ENCODE measurements at places on chromosomes 16 and 17.
A peak's percentile ranks its signal among the peaks of the same experiment; 100 is the strongest.

GRCh38 chr16:11224894-11225676 is 30.9 kb downstream of the SOCS1 start:
- peak; percentile 53 for DNase-seq

DNA sequence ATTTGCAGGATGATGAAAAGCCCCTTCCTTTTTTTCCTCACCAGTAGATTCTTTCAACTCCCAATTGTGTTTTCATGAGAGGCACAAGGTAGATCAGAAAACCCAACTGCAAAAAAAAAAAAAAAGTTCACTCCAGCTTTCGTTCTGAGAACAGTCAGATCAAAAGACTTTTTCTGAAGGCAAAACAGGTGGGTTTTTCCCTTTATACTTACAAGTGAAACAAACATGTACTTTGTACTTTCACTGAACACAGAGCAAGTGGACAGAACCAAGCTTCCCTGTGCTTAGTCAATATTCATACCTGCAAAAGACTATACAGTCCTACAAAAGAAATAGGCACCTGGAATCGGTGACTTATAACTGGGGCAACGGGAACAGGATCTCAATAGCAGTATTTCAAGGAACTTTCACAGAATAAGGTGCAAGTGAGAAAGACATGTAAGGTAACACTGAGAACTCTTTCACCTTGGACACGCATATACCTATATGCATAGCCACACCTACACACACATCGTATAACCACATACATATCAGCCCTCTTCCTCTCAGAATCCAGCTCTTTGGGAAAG is 54.1 kb downstream of the TOX3 start:
- DNase-seq = no peak

DNA sequence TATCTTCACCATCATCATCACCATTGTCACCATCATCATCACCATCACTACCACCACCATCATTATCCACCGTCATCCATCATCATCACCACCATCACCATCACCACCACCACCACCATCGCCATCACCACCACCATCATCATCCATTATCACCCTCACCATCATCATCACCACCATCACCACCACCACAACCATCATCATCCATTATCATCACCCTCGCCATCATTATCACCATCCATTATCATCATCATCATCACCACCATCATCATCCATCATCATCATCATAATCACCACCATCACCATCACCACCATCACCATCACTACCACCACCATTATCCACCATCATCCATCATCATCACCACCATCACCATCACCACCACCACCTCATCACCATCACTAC is 95.6 kb downstream of the C16orf95 start:
- no peak for DNase-seq

DNA sequence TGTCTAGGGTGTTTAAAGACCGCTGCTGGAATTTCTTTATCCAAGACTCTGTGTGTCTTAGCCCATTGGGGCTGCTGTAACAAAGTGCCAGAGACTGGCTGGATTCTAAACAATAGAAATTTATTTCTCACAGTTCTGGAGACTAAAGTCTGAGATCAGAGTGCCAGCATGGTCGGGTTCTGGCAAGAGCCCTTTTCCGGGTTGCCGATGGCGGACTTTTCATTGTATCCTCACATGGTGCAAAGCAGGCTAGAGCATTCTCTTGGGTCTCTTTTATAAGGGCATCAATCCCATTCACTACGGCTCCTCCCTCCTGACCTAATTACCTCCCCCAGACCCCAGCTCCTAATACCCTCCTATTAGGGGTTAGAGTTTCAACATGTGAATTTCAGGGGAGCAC is 9.5 kb downstream of the NLRC5 start:
- no peak for DNase-seq

DNA sequence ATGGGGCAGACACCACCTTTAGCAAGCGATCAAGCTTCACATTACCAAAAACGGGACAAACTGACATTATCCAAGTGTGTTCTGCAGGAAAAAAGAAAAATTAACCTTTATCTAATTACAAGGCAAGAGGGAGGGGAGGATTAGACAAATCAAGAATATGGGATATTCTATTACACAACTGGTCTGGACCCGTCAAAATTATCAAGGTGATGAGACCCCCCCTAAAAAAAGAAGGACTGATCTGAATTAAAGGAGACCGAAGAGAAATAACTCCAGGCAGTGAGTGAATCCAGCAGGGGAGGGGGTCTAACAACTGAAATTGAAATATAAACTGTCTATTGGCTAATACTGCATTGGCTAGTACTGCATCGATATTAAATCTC is 424 bp upstream of the NUBP1 start:
- no peak for DNase-seq

DNA sequence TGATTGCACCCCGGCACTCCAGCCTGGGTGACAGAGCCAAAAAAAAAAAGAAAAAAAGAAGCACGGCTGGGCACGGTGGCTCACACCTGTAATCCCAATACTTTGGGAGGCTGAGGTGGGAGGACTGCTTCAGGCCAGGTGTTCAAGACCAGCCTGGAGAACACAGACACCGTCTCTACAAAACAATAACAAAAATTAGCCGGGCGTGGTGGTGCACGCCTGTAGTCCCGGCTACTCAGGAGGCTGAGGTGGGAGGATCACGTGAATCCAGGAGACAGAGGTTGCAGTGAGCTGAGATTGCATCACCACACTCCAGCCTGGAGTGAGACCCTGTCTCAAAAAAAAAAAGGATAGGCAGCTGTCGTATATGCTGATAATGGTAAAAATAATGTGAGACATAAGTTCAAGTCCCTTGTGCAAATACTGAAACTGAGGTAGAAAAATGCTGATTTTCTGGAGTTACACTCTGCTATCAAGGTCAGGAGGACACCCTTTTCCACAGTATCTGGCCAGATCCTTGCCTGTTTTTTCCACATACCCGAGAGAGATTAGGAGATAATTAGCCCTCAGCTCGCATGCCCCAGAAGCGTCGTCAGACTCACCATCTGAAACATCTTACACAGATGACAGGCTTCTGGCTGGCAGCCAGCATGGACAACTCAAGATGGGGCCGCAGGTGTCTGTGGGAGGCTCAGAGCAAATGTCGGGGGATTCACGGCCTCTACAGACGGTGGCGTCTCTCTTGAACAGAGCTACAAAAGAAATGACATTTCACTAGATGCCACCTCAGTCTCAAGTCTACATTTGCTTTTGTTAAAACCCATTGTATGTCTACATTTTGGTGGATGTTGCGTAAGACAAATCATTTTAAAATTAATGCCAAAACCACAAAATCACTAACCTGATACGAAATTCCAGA is 36.8 kb downstream of the WDR45B start:
- no peak for DNase-seq

GRCh38 chr16:17105239-17105797 is 365.4 kb downstream of the XYLT1 start:
- DNase-seq = no peak

DNA sequence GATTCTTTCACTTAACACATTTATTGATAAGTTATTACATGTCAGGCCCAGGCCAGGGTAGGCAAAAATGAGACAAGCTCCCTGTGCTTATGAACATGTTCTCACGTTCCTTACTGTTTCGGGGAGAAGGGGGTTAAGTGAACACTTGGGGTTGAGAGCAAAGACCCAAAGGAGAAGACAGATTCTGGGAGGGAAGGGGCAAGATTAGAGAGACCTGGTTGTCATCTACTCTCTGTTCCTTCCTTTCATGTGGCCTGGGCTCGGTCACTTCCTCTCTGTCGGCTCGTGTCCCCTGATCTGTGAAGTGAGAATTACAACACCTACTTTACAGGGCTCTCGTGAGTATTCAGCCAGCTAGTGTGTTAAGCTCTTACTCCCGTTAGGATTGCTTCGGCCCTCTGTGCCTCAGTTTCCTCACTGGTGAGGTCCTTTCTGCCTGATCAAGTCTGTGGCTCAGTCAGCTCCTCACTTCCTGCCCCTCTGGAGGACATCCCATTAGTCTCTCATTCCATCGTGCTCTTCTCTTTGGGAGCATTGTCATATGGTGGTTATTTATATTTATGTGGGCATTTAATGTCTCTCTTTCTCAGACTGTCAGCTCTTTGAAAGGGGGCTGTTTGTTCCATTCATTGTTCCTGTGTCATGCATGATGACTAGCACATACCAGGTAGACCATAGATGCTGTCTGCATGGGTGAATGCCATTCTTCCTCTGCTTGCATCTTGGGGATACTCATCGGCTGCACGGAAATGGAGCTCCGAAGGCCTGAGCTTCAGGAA is 38.9 kb downstream of the PLCG2 start:
- DNase-seq = no peak

DNA sequence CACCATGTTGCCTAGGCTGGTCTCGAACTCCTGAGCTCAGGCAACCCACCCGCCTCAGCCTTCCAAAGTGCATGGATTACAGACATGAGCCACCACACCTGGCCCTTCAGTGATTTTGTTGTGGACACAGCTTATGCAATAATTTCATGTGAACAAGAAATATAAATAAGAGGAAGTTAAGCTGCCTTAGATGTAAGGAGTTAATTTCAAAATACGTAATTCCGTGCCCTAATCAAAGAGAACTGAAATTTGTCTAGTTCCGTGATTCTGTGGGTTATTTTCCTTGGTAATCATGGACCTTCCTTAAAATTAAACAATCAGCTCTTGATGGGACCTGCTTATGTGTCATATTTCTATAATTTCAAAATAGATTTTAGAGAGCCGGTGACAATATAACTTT is 11.9 kb downstream of the TVP23A start:
- no peak for DNase-seq

DNA sequence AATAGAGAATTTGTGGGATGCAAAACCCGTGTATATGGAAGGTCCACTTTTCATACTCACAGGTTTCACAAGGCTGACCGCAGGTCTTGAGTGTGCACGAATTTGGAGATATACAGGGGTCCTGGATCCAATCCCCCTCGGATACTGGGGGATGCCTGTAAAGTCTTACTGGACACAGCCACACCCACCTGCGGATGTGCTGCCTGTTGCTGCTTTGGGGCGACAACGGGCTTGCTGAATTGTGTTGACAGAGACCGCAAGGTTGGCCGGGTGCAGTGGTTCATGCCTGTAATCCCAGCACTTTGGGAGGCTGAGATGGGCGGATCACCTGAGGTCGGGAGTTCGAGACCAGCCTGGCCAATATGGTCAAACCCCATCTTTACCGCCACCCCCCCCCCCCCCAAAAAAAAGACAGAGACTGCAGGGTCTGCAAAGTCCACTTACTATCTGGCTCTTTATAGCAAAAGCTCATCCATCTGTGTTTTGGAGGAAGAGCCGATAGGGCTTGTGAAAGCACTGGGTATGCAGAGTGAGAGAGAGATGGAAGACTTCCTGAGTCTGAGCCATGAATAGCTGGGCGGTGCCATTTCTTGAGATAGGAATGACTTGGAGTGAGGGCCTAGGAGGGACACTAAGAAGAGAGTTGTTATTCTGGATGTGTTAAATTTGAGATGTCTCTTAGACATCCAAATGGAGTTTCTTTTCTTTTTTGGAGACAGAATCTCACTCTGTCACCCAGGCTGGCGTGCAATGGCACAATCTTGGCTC is 6.4 kb upstream of the COG1 start:
- no peak for DNase-seq

- no peak for DNase-seq
Observed at GRCh38 chr16:71360378-71360777, 1.9 kb downstream of the CALB2 start.

DNA sequence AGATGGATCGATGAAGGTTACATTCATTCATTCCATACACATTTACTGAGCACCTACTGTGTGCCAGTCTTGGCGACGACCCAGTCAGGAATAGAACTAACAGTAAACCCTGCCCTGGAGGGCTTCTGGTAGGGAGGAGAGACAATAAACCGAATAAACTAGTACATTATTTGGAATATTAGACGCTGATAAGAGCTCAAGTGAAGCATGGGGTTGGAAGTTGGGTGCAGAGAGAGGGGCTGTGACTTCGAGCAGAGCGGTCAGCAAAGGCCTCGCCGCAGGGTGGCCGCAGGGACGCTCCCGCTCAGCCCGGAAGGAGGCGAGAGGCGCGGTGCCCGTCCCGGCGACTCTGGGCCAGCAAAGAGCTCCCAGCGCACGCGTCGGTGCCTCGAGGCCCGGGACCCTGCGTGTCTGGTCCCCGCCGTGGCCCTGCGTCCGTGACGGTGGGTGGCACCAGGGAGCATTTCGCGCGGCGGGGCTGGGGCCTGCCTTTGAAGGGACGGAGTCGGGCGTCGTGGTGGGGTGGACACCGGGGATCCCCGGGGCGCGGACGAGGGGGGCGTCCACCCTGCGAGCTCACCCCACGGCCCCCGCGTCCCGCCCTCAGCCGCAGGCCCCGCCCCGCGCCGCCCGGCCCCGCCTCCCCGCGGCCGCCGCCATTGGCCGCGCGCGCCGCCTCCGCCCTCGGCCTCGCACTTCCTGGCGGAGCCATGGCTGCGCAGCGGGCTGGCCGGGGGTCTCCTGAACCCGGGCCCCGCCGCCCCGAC is at the start of gene KLHL36:
KLHL36 (plus strand) TSS at position 684 of the 767 bp plus-strand sequence. CDS start 2,357 bp downstream, outside the sequence.
- DNase-seq = peak; percentile 65

- no peak for DNase-seq
Observed at GRCh38 chr17:48322060-48322459, 108.0 kb downstream of the SKAP1 start.

DNA sequence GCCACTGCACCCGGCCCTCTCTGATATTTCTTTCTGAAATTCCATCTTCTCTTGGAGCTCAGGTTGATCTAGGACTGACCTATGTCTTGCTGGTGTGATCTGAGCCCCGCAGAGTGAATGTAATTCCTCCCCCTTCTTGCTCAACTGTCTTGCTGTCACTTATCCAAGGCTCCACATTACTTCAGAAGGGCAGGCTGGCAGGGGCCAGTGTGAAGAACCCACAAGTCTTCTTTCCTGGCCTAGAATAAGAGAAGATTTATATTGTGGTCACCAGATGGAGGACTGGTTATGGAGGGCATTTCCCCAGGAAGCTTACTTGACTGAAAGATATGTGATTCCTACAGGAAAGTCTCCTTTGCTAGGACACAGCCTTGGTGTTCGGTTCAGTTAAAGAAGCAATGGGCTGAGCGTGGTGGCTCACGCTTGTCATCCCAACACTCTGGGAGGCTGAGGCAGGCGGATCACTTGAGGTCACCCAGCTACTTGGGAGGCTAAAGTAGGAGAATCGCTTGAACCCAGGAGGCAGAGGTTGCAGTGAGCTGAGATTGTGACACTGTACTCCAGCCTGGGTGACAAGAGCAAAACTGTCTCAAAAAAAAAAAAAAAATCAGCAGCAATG is 13.4 kb downstream of the ITGAL start:
- DNase-seq = no peak

DNA sequence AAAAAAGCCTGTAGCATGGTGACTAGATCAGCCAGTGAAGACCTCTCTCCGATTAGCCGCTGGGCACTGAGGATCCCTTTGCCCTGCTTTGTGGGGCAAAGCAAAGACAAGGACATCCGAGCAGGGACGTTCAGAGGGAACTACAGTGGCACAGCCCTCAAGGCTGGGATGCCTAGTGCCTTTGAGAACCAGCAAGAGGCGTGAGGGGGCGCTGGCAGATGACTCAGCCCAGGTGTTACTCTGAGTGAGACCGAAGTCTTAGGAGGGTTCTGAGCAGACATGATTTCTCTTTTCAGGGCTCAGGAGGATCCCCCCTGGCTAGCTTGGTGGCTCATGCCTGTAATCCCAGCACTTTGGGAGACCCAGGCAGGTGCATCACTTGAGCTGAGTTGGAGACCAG is 178.6 kb downstream of the CPPED1 start:
- no peak for DNase-seq

Data from activated CD4-positive, CD25-positive, alpha-beta regulatory T cell (primary cell).